ENCODE measurements at places on chromosomes 1 and 21.

- H3K36me3 ChIP-seq, result peaks cover 49% of the 10 kb centered on the region
- no peak overlapping the region for H3K4me3 ChIP-seq
- no peaks in the 10 kb centered on the region for H3K27me3 ChIP-seq
- no peaks in the 10 kb centered on the region for H3K4me1 ChIP-seq
- peak; percentile 9 for DNase-seq
These were observed 5.8 kb upstream of the CLDN19 start for GRCh38 chr1:42745851-42746250.

- H3K4me1 ChIP-seq, result peaks cover 10% of the 10 kb centered on the region
- H3K27me3 ChIP-seq, result no peaks in the 10 kb centered on the region
- H3K36me3 ChIP-seq, result no peaks in the 10 kb centered on the region
These were observed 154.1 kb downstream of the PHTF1 start for GRCh38 chr1:113605146-113605545.

GRCh38 chr1:5424802-5425703 lies 567.2 kb downstream of the NPHP4 start:
- H3K4me3 ChIP-seq, result no peak overlapping the region
- peaks cover 20% of the 10 kb centered on the region for H3K27me3 ChIP-seq
- peaks cover 28% of the 10 kb centered on the region for H3K4me1 ChIP-seq
- no peaks in the 10 kb centered on the region for H3K36me3 ChIP-seq
- H3K27ac ChIP-seq, result no peak overlapping the region
- no peak for DNase-seq

GRCh38 chr1:36253161-36253862 lies 29.1 kb downstream of the THRAP3 start:
- H3K36me3 ChIP-seq, result peaks cover 74% of the 10 kb centered on the region
- no peaks in the 10 kb centered on the region for H3K27me3 ChIP-seq
- H3K4me1 ChIP-seq, result peaks cover 72% of the 10 kb centered on the region
- H3K4me3 ChIP-seq, result no peak overlapping the region

DNA sequence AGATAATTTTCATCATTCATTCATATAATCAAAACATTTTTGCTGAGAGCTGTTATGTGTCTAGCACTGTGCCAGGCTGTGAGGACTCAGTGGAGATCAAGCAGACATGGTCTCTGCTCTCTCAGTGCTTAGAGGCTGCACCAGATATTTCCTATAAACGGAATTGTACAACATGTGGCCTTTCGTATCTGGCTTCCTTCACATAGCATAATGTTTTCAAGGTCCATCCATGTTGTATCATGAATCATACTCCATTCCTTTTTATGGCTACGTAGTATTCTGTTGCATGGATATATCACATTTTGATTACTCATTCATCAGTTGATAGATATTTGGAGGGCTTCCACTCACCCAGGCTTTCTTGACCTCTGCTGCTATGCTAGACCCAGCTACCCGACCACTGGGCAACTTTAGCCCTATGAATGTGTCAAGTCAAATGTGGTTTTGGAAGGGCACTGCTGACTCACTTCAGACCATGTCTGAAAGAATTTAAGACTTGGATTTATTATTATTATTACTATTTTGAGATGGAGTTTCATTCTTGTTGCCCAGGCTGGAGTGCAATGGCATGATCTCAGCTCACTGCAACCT lies 18.5 kb downstream of the NCF2 start:
- H3K27me3 ChIP-seq, result peaks cover 4% of the 10 kb centered on the region
- H3K27ac ChIP-seq, result no peak overlapping the region
- H3K4me1 ChIP-seq, result peaks cover 25% of the 10 kb centered on the region
- H3K36me3 ChIP-seq, result no peaks in the 10 kb centered on the region
- no peak overlapping the region for H3K4me3 ChIP-seq

- H3K36me3 ChIP-seq, result no peaks in the 10 kb centered on the region
- peaks cover 35% of the 10 kb centered on the region for H3K27me3 ChIP-seq
- no peak overlapping the region for H3K27ac ChIP-seq
- H3K4me1 ChIP-seq, result peaks cover 18% of the 10 kb centered on the region
These were observed 18.2 kb upstream of the FCGR2A start for GRCh38 chr1:161486806-161487741.
